ENCODE measurements at places on chromosomes 3 and 15. TPM values are rescaled to one million over a fixed set of nuclear protein-coding genes. Genes with fewer than 3 reads are reported as not detected.

GRCh38 chr3:53103397-53104296 lies 26.6 kb downstream of the RFT1 start:
- DNase-seq = no peak

DNA sequence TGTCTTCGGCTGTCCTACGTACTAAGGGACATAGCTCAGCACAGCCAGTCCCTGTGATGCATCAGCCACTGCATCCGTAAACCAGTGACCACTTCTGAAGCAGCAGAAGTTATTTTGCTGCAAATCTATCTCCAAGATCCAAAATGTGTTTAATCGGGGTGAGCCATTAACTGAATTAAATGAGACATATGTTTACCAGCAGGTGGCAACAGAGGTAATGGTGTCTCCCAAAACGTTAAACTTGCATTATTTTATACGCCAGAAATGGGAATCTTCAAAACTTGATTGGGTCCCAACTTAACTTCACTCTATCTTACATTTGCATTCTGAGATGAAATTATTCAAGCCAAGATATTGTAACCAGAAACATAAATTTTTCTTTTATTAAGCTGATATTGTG lies 75.3 kb upstream of the BOC start:
- no peak for DNase-seq

DNA sequence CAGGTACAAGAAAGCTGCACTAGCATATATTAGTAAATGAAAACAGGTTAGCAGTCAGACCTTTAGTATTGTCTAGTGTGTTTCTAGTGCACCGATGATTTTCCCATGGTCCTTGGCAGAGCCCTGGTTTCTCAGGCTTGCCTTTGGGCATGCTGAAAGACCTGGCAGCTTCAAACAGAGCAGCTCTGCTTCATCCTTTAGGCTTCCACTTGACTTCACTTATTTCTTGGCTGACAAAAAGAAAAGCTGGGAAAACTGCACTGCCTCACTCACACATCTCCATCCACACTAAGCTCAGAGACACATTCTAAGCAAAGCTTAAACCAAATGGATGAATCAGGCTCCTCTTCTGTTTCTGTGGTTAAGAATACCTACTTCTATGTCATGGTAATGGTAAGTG lies 374.8 kb upstream of the PDZRN3 start:
- DNase-seq = no peak

GRCh38 chr3:133812872-133813271 lies 7.3 kb downstream of the SRPRB start:
- no peak for DNase-seq

DNA sequence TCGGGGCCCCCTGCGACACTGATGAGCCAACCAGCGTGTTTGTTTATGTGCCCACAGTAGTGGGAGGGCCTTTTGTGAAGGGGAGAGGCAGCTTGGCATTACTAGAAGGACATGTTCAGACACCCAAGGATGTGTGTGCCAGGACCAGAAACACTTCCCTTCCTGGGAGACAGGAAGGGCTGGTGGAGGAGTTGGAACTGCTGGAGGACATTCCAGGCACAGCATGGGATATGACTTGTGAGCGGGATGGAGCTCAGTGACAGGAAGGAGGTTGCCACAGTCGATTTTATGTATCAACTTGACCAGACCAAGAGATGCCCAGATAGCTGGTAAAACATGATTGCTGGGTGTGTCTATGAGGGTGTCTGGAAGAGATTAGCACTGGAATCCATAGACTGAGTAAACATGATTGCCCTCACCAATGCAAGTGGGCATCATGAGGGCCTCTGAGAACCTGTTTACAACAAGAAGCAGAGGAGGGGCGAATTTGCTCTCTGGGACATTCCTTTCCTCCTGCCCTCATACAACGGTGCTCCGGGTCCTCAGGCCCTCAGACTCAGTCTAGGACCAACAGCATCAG lies 106.4 kb upstream of the TLE3 start:
- no peak for DNase-seq

- DNase-seq = peak; percentile 20
These were observed 38.7 kb downstream of the FAM174B start for GRCh38 chr15:92616621-92617548.

Gene PLSCR2
- not detected for total RNA-seq
